Frontal cortex (tissue), 4 donors: ENCODE measurements at places on chromosomes 7 and 10.

- no peak for DNase-seq
Measured at GRCh38 chr7:45129181-45129800, 17.8 kb upstream of the TBRG4 start.

DNA sequence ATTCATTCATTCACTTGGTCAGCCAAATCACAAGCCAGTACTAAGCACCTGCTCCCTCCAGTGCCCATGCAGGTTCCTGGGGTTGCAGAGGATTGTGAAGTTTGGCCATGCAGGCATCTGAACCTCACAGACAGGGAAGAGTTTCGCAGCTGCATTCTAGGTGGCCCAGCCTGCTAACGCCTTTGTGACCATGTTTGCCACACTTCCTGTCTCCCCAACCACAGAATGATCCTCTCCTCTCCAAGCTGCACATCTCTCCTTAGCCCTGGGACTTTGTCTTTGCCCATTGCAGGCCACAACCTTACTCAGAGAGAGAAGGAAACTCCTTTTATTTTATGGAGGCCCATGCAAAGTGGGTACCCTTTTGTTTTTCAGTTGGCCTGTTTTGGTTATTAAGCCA, 31.8 kb downstream of the EPDR1 start:
- DNase-seq, result no peak

GRCh38 chr7:26794541-26794940, 69.8 kb downstream of the SKAP2 start:
- DNase-seq, result no peak

DNA sequence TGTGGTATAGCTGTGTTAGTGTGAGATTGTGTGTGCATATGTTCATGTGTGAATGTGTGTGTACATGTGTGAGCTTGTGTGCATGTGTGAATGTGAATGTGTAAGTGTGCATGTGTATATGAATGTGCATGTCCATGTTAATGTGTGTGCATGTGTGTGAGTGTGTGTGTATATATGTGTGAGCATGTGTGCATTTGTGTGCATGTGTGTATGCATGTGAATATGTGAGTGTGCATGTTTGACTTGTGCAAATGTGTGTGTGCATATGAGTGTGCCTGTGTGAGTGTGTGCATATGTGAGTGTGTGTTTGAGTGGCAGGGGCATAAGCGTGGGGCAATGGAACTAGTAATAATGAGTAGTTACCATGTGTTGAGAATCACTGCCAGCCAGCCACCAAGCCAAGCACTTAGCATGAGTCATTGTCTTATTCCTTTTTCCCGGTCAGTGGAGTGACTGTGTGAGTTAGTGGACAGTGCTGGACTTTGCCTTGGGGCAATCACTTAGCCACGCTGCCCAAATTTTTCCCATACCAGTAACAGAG, 46.3 kb upstream of the SHH start:
- DNase-seq, result no peak

GRCh38 chr7:1678081-1678543, 8.0 kb downstream of the ELFN1 start:
- DNase-seq, result no peak

DNA sequence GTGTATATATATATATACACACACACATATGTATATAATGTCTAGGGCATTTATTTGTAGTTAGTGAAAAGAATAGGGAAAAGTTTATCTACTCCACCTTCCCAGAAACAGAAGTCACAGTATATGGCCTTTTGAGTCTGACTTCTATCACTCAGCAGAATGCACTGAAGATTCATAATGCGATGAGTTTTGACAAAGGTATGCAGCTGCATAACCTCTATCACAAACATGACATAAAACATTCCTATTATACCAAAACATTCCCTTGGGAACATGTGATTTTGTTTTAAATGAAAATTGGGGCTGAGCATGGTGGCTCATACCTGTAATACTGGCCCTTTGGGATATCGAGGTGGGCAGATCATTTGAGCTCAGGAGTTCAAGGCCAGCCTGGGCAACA, 137.3 kb upstream of the EEPD1 start:
- DNase-seq, result no peak

GRCh38 chr7:41096917-41097316, 606.0 kb downstream of the INHBA start:
- DNase-seq, result no peak

DNA sequence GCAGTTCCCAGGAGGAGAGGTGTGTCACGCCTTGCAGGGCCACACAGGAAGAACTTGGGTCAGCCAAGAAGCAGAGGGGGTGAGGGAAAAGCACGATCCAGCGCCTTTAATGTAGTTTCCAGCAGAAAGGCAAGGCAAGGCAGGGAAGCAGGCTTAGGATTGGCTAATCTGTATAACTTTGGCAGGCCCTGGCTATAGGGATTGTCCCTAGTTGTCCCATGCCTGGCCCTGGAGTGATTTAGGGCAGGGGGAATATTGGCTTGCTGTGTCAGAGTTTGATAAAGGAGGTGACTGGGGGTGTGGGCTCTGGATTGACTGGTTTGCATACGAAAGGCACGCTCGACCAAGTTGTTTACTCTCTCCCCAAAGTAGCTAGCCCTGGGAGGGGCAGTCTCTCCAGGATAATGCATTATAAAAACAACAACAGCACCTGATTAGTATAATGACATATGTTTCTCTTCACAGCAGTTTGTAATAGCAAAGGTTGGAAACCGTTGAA, 44.5 kb downstream of the RBM28 start:
- DNase-seq, result no peak

DNA sequence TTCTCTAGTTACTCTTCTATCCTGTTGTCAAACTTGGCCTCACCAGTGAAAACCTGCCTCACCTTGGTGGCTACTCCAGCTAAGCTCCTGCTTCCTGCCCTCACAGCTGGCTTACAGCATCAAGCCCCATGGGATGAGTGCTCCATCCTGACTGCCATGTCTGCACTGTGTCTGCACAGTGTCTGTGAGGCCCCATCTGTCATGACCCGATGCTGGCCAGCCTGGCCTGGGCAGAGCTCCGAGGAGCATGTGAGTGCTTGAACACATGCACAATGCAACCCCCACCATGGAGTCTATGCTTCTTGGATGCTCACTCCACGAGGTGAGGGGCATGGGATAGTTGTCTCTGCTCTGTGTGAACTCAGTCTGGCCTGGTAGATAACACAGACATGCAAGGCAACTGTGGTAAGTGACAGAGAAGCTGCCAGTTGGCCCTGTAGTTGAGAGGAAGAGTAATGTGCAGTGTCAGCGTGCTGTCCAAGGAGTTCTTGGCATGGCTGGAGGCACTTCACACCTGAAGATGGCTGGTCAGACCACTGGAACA, 207.1 kb upstream of the ZNF32 start:
- no peak for DNase-seq

- DNase-seq, result no peak
Measured at GRCh38 chr7:19772841-19773760, at the start of gene TMEM196. Gene TMEM196, minus strand, starts transcription at chr7:19773617. Its CDS starts 921 bp downstream, at chr7:19772696.

DNA sequence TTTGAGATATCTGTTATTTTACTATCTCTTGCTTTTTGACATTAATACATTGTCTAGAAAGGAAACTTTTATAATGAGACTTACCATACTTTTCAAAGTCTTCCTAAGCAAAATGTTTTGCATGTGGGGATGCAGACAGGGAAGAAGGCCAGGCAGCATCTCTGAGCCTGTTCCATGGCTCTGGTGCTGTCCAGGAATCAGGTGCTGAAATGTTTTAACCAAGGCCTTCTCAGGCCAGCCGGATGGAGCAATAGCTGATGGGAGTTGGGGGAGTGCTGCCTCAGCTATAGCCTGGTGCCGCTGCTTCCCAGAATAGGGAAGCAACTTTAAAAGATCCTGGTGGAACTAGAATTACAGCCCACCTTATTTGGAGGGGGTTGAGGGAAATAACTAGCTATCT, 38.5 kb downstream of the CRTAC1 start:
- no peak for DNase-seq

DNA sequence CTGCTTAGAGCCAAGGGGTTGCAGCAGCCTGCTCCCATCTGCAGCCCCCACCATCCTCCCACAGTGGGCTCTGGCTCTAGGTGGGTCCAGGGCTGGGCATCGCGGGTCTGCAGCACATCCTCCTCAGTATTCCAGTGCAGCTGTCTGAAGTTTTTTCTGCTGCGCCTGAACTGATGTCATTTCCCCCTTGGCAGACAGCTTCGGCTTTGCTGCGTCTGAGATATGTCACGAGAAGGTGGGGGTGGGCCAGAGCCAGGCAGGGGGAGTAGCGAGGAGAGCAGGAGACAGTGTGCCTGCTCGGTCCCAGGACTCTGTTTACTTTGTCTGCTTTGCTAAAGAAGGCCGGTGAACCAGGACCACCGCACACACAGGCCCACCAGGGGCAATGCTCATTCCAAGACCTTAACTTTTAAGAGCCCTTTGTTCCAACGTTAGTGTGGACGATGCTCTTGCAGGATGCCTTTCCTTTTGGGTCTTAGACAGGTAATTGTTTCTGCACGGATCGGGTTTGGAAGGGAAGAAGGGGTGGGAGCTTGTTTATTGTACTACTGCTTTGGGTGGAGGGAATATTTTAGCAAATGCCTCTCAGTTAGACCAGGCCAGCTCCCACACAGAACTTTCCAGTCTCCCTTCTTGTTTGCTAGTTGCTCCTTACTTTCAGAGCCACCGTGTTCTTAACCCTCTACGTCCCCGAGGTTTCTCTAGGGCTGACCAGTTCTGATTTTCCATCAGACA, 32.4 kb downstream of the WBP1L start:
- no peak for DNase-seq

DNA sequence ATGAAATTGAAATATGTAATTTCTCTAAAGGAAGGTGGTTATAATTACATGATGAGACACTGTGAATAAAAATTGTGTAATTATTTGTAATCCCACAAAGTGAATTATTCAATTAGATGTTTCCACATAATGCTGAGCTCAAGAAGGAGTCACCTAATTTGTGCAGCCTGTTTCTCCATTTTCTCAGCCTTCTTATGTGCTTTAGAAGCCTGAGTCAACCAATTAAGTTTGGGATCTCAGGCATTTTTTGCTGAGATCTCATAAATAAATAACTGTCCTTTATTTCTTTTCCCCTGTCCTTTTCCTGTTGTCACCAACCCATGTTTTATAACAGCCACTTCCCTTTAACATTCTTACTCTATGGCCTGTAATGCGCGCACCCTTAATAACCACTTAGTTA, 506.5 kb upstream of the SEMA3D start:
- no peak for DNase-seq

DNA sequence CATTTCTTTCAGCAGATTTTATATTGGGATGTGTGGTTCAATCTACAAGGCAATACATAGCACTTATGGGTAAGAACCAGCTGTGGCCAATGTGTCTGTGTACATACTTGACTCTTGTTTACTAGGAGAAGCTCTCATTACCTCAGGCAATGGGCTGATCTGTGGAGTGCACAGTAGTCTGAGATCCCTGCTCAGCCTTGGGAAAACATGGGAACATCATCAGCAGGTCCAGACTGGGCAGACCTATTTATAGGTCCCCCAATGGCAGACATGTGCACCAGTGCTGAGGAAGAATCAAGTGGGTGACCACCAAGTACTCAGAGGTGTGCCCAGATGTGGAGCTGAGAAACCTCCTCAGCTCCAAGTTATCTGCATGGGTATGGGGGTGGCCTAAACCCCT, 349.7 kb downstream of the KIF20B start:
- DNase-seq, result no peak

- DNase-seq, result no peak
Measured at GRCh38 chr10:104284846-104285245, 15.9 kb downstream of the GSTO2 start.

DNA sequence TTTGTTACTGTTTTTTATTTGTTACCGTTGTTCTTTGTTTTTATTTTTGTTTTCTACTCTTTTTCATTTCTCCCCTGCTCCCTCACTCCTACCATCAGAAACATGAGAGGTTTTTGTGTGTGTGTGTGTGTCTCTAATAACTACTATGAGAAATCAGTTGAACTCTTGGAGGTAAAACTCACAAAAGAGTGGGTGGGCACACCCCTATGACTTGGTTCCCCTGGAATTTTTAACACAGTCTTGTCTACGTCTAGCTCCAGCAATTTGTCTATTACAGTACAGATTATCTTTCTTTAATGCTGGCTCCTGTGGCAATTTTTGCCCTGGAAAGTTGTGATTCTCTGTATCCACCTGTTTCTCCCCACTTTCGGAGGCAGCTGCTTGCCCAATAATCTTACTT, 56.2 kb downstream of the AOAH start:
- DNase-seq, result no peak

DNA sequence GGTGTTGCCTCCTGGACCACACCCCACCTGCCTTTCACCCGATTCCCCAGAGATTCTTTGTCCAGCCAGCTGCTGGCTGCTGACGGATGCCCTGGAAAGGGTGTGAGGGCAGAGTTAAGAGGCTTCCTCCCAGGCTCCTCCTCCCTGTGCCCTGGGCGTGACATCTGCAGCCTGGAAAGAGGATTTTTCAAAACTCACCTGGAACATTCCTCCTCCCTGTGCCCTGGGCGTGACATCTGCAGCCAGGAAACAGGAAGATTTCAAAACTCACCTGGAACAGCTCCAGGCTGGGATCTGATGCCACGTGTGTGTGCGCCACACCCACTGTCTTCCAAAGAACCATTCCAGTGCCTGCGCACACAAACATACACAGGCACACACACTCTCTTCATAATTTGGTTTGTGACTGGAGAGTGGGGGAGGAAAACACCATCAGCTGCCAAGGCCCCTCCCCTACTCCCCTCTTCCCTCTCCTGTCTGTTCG, 5.2 kb downstream of the MARVELD1 start:
- no peak for DNase-seq

DNA sequence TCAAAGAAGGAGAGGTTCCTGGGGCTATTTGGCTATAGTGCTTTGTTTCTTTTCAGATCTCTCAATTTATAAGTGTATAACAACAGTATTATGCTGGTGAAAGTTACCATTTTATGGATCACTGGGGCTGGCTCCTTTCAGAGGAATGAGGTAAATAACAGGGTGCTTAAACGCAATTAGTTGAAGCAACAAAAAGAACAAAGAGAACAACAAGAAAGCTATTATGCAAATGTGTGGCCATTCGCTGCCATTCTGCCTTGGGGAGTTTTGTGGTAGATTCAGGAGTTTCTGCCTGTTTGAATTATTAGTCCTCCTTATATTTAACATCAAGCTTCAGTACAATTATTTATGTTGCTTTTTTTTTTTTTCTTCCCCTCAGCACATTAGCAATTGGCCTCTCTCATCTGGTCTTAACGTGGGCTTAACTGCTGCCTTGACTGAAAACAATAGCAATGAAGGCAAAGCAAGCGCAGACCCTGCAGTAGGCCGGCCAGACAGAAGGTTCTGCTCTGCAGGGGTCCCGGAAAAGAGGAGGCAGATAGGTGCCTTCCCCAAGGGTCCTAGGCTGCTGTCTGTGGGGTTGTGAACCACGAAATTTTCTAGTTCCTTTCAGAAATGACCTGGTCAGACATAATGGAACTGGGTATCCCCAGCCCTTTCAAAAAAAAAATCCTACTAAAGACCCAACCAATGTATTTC, 339.9 kb upstream of the PODXL start:
- DNase-seq, result no peak

GRCh38 chr7:150942001-150942590, 36.0 kb downstream of the KCNH2 start:
- no peak for DNase-seq

- no peak for DNase-seq
Measured at GRCh38 chr7:135620980-135621850, 41.1 kb upstream of the STMP1 start.

- no peak for DNase-seq
Measured at GRCh38 chr10:79219322-79219957, 127.8 kb upstream of the PPIF start.
